ENCODE measurements at places on chromosomes 7 and 10.

DNA sequence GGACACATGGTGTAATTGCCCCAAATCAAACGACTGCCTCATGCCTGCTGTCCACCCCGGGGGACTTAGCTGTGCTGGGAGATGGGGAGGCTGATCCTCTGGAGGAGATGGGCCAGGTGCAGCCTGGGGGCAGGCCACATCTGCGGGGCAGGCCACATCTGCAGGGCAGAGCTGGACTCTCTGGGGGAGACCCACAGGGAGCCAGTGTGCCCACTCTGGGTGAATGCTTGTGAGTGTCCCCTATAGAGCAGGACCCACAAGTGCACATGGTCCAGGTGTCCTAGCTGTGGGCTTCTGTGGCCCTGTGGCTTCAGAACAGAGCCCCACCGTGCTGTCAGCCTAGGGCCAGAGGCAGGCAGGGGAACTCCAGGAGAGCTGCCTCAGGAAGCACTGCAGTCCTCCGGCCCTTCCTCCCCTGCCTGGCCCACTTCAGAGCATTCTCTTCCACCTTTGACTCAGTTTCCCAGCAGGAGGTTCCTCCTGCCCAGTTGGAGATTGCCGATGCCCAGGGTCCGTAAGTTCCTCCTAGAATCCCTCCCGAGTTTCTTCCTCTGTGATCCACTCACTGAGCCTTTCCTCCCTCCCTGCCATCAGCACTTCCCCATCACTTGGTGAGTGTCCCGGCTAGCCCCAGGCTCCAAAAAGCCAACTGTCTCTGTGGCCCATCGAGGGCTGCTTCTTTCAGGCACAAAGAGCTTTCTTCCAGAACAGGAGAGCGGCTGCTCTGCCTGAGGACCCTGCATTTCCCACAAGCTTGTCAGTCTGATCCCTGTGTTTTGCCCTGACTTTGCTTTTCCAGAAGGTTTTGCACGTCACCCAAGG, 50.3 kb downstream of the ADCYAP1R1 start:
- DNase-seq, result no peak

- no peak for DNase-seq
Measured at GRCh38 chr7:98213888-98214810, 2.9 kb downstream of the BHLHA15 start.

GRCh38 chr10:19469521-19469920, 346.7 kb upstream of the PLXDC2 start:
- DNase-seq, result no peak

GRCh38 chr7:143177374-143178119, 5.7 kb upstream of the TAS2R39 start:
- DNase-seq, result no peak

GRCh38 chr10:26468700-26469099, 30.6 kb downstream of the APBB1IP start:
- no peak for DNase-seq

DNA sequence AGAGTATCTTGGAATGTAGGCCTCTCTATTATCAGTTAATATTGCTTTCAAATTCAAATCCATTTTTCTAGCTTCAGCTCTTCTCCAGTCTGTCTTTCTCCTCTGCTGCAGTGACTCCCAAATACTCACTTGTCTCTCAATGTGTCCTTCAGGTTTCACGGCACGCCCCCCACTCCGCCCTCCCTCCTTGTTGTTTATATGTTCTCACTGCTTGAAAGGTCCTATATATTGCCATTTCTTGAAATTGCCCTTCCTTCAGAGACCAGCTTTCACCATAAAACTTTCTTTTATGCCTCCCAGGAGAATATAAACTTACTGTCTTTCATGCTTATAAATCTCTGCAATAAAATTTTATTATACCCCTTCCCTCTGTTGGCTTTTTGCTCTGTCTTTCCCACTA, 668.2 kb downstream of the CCSER2 start:
- no peak for DNase-seq

DNA sequence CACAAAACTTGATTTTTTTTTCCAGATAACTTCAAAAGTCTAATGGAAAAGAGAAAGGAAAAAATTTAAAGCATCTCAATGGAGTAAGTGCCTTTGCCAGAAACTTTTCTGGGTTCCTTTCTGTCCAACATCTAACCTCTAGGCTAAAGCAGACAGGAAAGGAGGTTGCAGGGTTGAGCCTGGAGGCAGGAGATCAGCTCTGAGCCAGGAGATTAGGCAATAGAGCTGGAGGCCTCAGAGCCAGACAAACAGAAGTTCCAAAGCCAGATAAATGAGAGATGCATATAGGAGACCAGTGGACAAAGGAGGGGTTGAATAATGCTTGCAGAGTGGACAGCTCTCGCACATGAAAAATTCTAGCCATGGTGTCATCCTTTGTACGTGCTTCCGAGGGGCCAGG, 42.9 kb downstream of the CHN2 start:
- no peak for DNase-seq

- peak; percentile 20 for DNase-seq
Measured at GRCh38 chr10:61901829-61902444, 438 bp downstream of the ARID5B start.

- DNase-seq, result no peak
Measured at GRCh38 chr7:39271402-39271801, 293.7 kb downstream of the POU6F2 start.

Data from endothelial cell (in vitro differentiated cells).